ENCODE measurements at places on chromosomes 1 and 21.

GRCh38 chr1:44606701-44607281 is 67.5 kb downstream of the TMEM53 start:
- no peak for DNase-seq

- no peak for DNase-seq
Measured at GRCh38 chr1:168903237-168903830, 174.3 kb upstream of the DPT start.

DNA sequence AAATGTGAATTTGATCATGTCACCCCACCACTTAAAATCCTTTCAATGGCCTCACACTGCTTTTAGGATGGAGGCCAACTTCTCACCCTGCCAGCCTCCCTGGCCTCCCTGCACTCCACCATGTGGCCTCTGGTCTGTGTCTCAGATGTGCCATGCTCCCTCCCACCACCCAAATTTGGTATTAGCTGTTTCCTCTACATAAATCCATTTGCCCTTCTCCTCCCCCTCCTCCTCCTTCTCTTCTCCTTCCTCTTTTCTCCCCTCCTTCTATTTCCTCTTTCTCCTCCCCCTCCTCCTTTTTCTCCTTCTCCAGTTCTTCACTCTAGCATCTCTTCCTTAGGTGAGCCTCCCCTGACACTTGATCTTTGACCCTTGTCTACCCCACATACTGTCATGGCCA is 16.7 kb upstream of the GUCA2B start:
- DNase-seq, result no peak

DNA sequence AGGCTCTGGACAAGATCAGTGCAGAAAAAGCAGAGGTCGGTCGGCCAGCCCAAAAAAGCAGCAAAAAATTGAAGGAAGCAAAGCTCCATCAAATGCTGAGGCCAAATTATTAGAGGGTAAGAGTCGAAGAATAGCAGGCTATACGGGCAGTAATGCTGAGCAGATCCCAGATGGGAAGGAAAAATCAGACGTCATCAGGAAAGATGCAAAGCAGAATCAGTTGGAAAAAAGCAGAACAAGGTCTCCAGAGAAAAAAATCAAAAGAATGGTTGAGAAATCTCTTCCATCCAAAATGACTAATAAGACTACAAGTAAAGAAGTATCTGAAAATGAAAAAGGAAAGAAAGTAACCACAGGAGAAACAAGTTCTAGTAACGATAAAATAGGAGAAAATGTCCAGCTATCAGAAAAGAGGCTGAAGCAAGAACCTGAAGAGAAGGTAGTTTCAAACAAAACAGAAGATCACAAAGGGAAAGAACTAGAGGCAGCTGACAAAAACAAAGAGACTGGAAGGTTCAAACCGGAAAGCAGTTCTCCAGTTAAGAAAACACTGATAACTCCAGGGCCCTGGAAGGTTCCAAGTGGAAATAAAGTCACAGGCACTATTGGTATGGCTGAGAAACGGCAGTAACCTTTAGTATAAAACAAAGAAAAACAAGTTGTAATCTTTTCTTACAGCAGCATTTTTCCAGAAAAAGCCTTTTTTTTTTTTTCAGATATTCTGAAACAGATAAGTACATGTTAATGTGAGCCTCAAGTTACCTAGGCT is 75.7 kb downstream of the PHTF1 start:
- no peak for DNase-seq

DNA sequence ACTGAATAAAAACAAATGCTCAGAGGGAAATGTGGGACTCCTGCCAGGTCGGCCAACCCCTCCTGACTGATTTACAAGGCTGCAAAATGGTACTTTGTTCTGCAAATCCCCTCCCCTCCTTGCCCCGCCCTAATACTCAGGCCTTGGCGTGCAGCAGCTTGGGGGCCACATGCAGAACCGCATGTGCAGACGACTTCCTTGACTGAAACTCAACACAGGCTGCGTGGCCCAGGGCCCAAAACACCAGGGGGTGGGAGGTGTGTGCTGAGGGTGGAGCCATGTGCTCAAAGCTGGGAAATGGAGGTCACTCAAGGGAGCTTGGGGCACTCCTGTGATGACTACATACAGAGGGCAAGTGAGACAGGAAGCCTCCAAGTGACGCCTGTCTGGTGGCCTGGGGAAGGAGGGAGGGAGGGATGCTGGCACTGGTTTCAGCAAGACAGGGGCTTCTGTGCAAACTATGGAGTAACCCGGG is 87.2 kb downstream of the MRPL37 start:
- no peak for DNase-seq

- no peak for DNase-seq
Measured at GRCh38 chr21:41318218-41318617, 1.6 kb downstream of the FAM3B start.
